NCI-H187 treated with DMSO at 0.1 percent for 48 hours (cell line): ENCODE measurements at places on chromosomes 7 and 10.

GRCh38 chr10:116274064-116274904 lies 1.3 kb upstream of the GFRA1 start:
- no peak for DNase-seq

- no peak for DNase-seq
These were observed 39.3 kb downstream of the LRRC18 start for GRCh38 chr10:48900371-48900801.

- peak; percentile 38 for DNase-seq
These were observed 91.0 kb upstream of the PDCD4 start for GRCh38 chr10:110780704-110781103.

DNA sequence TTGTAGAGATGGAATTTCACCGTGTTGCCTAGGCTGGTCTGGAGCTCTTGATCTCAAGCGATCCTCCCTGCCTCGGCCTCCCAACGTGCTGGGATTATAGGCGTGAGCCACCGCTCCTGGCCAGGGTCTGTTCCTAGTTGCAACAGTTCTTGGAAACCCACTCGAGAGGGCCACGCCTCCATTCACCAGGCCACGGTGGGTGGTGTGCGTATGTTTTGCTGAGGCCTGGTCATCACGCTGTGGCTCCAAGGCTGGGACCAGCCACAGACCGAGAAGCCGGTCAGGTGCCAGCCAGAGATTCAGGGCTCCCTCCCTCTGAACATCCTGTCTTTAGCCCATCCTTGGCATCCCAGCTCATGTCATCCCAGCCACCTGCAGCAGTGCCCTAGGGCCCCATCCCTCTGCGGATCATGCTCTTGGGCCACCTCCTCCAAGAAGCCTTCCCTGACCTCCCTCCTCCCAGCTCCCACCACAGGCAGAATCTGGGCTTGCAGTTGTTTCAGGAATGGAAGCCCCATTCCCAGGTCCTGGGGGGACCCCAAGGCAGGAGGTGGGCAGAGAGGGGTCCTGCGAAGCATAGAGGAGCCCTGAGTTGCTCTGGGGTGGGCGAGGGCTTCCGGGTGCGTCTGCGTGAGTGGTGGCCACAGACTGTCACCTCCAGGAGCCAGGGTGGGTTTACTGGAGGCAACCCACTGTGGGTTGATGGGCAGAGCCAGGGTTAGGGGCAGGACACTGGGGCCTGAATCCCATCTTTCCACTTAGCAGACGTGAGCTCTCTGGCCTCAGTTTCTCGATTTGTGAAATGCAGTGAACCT lies 5.2 kb downstream of the LAT2 start:
- DNase-seq = no peak

DNA sequence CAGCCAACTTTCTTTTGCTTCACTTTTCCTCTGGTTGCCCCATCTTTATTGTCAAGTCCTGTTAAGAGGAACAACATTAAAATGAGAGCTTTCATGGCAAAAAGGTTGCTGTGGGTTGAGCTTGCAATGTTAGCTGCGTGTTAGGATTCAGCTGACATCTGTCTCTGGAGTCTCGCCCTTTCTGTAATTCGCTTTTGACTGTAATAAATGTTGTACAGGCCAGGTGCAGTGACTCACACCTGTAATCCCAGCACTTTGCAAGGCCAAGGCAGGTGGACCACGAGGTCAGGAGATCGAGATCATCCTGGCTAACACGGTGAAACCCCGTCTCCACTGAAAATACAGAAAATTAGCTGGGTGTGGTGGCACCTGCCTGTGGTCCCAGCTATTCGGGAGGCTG lies 24.1 kb downstream of the MNX1 start:
- DNase-seq = no peak

DNA sequence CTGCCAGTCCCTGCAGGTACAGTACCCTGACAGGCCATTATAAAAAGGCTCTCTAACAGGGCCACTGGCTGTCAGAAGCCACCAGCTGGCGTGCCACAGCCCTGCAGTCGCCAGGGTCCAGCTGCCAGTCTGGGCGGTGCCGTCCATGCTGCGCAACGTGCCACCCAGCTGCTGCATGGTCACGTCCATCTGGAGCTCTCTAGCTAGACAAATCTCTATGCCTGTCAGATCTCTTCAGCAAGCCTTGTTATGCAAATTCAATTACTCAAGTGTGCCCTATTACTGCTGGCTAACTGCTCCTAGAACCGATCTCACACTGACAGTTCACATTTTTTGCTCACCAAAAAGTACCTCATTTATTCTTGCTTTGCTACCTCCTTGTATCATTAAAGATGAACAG lies 75.9 kb downstream of the HIBADH start:
- peak; percentile 26 for DNase-seq

DNA sequence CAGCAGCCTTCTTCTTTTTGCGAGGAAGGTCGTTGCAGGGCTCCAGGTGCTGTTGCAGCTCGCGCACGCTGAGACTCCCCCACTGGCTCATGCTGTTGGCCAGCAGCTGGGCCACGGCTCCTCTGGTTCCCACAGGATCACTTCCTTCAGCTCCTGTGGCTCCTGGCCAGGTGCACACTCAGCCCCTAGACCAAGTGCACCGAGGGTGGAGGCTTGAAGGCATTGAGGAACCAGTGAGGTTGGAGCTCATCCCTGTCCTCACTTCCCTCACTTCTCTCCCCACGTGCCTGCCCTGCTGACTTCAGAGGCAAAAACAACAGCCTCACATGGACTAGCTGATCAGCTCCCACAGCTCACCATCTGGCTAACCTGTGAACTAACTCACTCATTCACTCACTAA lies 46.2 kb upstream of the ADRB1 start:
- no peak for DNase-seq

DNA sequence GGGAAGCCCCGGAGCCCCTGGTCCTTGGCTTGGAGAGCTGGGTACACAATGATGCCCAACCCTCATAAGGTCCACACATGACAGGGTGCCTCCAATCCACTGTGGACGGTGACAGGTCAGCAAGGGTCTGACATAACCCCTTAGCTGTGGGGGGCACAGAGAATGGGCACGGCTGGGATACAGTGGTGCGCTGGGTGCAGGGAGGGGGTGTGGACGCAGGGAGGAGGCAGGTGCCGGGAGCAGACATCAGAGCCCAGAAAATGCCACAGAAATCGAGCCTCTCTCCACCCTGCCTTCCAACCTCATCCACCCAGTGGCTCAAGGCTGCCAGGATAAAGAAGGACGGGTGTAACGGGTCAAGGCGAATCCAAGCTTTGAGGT lies 177.8 kb upstream of the RHEB start:
- no peak for DNase-seq

DNA sequence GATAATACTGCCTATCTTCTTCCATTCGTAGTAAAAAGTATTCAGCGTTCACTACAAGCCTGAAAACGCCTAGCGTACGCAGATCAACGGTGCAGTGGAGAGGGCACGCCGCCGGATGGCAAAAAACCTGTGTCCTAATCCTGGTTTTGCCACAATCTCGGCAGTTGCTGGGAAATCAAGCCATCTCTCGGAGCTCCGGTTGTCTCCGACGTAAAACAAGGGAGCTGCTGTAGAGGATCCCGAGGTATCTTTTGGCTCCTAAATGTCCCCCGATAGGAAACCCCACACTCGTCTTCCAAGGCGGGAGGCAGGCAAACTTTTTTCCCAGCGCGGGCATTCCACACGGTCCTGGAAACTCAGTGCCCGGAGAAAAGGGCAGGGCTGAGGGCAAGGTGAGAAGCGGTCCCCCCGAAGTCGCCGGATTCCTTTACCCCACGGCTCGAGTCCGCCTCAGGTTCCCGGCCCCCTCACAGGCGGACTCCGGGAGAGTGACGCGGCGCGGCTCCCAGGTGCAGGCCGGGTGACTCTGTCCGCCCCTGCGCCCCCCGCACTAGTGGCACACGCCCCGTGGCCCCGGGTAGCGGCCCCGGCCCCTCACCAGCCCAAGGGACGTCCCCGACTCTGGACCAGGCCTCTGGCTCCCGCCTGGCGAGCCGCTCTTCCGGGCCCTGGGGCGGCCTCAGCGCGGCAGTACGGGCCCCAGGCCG lies 649 bp downstream of the IDE start:
- no peak for DNase-seq

DNA sequence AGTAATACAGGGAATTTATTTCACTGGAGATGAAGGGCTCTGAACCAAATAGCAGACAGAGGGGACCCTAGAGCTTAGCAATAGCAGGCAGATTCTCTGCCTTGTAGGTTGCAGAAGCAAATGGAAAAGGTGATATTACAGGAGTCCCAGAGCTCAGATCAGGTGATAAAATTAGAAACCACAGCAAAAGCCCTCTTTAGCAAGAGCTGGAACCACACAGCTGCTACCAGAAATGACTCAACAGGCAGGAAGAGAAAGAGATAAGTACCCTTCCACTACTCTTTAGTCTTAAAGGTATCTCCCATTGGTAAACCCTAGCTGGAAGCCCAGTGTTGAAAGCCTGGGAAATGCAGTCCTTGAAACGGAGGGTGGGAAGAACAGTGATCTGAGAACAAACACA lies 535.6 kb upstream of the GHITM start:
- no peak for DNase-seq

- DNase-seq = no peak
These were observed 458.5 kb downstream of the TFEC start for GRCh38 chr7:115572111-115572510.

DNA sequence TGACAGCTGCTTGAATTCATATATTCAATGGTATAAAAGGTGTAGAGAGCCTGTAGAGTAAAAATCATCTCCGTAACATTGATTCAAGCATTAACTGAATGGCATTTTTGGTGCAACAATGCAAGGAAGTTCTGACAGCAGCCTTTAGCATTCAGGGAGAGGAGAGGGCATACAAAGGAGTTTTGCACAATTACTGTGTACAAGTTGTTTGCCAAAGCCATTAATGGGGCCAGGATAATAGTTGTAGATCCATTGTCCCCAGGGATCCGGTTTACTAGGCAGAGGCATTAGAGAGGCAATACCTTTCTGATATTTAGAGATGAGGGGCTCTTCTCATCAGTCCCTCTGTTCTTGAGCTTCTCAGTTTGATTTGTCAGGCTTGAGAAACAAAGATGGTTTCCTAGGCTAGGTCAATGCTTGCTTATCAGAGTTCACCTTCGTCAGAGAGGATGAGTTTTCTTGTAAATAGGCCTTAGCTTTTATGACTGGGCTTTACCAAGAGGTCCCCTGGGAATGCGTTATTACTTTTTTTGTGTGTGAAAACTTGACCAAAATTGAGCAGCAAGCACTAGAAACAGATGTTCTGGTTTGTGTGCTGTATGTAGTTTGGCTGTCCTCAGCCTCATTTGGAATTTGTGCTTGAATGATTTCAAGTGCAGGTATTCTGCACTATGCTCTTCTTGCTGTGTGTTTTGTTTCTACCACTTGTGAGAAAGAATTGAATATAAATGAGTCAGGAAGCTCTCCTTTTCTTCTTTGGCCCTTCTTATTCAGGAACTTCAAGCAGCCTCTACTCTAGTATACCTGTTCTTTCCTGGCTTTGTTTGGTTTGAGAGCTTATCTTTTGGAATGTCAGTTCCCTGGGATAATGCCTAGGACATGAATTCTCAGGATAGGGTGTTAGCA lies 32.0 kb downstream of the SND1 start:
- no peak for DNase-seq

GRCh38 chr7:77697535-77697831 lies 1.2 kb downstream of the RSBN1L start:
- DNase-seq = no peak

DNA sequence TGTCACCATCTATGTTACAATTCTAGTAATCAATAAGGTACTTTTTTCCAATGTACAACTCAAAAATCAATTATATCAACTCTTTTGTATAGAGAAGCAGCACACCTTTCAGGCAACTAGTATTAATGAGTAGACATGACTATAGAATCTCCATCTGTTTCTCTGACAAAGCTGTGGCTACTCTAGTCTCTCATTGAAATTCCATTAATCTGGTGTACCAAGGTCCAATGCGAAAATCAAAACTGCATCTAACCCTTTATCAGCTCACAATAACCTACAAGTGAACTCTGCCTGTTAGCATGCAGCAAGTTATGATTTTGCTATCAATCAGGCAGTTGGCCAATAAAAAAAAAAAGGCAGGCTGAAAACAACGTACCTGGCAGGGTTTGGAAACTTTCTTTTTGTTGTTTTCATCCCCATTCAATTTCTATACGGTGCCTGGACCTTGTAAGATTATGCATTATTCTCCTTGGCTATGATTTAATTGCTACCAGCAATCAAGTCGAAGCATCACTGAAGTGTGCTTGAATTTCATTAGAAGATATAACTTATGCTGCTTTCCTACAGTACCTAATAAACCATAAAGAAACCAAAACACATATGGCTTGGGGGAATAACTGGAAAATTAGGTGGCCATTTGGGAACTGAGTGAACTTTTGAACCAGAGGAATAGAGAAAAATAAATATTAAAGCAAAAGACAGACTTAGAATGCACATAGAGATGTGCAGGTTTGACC lies 23.2 kb downstream of the SKAP2 start:
- no peak for DNase-seq

- no peak for DNase-seq
These were observed 27.6 kb downstream of the STRIP2 start for GRCh38 chr7:129461809-129462208.

DNA sequence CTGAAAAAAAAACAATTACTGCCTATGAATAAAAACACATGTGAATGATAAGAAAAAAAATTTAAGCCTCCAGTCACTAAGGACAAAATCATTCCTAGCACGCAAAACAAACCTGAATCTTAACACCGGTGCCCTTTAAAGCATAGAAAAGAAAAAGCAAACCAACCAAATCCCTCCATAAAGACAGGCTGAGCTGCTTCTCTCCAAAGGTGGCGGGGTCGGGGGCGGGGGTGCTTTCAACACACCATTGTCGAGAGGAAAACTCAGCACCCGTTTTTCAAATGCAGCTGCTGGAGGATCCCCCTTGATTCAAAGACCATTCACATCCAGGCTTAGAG lies 1.4 kb downstream of the ST8SIA6 start:
- no peak for DNase-seq

GRCh38 chr7:132575982-132576720 lies at the start of gene PLXNA4:
TSS of gene PLXNA4 (minus strand) at chr7:132576470. CDS start at chr7:132508693, 67,777 bp downstream.
- DNase-seq = no peak

- no peak for DNase-seq
These were observed 7.9 kb downstream of the MTURN start for GRCh38 chr7:30142710-30143109.

- no peak for DNase-seq
These were observed 10.4 kb downstream of the STMP1 start for GRCh38 chr7:135672560-135673359.

DNA sequence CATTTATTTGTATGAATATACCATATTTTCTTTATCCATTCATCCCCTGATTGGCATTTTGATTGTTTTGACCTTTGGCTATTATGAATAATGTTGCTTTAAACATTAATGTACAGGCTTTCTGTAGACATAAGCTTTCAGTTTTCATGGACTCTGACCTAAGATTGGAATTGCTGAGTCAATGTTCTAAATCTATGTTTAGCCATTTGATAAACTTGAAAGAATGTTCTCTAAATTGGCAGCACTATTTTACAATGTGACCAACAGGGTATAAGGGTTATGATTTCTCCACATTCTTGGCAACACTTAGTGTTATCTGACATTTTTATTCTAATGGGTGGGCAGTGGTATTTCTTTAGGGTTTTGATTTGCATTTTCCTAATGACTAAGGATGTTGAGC lies 229.7 kb upstream of the ETV1 start:
- DNase-seq = no peak

- DNase-seq = no peak
These were observed 1.9 kb upstream of the NRF1 start for GRCh38 chr7:129609666-129610065.
